Ascending aorta (tissue), 2 donors: ENCODE measurements at places on chromosomes 16 and 17.

- no peak for DNase-seq
These were observed 14.0 kb upstream of the ELAC2 start for GRCh38 chr17:13031718-13032350.

- DNase-seq = no peak
These were observed 1.6 kb downstream of the ZFHX3 start for GRCh38 chr16:73046202-73046848.

DNA sequence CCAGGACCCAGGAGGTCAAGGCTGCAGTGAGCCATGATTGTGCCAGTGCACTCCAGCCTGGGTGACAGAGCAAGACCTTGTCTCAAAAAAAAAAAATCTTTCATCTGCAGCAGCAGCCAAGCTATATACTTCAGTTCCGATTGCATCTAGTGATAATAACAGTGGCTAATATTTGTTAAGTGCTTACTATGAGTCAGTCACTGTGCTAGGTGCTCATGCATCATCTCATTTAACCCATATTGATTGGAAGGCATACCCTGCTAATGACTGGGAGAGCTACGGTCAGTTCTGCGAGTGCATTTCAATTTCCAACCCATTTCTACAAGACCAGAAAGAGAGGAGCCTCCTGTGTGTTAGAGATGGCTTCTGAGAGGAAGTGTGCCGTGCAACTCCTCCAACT, 7.7 kb upstream of the TUBG2 start:
- DNase-seq = no peak

DNA sequence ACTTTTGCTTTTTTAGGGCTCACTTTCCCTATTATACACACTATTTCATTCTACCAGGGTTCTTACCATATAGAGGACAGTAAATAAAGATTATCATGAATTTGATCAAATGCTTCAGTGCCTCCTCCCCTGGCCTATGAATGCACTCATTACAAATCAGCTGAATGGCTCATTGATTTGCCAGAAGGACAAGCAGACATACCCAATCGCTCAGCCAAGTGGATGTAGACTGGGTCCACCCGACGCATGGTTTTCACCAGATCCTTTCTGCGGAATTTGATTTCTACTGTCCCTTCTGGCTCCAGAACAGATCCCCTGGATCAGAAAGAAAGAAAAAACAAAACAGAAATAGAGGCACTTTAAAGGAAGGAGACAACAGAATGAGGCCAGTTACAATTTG, 162.6 kb downstream of the AATF start:
- no peak for DNase-seq

GRCh38 chr17:9367156-9367555, 208.5 kb downstream of the STX8 start:
- no peak for DNase-seq

DNA sequence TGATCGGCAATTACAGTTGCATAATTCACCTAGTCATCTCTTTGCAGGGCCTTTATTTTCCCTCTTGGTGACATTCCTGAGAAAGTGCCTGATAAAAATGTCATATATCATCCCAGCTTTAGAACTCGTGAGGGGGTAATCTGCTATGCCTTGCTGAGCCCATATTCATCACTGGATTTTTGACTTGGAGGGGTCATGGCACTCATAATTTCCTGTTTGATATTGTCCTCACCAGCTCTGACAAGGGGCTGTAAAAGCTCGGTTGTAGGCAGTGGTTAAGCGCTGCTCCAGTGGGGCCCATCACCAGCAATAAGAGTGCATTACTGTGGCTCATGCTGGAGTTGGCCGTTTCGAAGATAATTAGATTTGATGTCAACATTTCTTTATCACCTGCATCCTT, 227.3 kb downstream of the IRX3 start:
- DNase-seq = no peak

- DNase-seq = no peak
These were observed 38.6 kb downstream of the SYNRG start for GRCh38 chr17:37570527-37571093.

GRCh38 chr16:12460064-12460392, 343.7 kb downstream of the CPPED1 start:
- DNase-seq = no peak
